ENCODE measurements at places on chromosomes 6 and 20.

DNA sequence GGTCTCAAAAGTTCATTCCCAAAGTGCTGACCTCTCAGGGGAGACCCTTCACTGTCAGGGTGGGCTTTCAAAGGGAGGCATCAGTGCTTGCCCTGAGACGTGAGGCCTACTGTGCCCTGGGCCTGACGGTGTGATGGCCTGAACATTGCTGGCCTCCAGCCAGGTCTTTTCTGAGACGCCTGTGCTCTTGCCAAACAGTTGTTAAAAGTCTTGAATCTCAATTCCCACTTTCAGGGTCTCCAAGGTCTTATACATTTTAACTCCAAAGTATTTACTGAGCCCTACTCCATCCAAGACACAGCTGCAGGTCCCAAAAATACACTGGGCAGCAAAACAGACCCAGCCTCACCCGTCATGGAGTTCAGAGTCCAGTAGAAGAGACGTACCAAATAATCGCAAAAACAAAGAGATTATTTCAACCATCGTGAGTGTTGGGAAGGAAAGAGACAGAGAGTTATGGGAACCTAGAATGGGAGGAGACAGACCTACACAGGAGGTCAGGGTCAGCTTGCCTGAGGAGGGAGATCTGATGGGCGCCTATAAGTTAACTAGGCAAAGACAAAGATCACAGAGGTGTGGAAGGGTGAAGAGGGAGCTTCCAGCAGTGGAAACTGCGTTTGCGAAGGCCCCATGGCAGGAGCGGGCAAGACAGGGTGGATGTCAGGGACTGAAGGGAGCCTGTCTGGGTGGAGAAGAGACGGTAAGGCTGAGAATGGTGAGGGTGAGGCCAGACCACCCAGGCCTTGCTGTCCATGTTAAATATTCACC, 446.3 kb downstream of the PREX1 start:
- DNase-seq, result no peak

DNA sequence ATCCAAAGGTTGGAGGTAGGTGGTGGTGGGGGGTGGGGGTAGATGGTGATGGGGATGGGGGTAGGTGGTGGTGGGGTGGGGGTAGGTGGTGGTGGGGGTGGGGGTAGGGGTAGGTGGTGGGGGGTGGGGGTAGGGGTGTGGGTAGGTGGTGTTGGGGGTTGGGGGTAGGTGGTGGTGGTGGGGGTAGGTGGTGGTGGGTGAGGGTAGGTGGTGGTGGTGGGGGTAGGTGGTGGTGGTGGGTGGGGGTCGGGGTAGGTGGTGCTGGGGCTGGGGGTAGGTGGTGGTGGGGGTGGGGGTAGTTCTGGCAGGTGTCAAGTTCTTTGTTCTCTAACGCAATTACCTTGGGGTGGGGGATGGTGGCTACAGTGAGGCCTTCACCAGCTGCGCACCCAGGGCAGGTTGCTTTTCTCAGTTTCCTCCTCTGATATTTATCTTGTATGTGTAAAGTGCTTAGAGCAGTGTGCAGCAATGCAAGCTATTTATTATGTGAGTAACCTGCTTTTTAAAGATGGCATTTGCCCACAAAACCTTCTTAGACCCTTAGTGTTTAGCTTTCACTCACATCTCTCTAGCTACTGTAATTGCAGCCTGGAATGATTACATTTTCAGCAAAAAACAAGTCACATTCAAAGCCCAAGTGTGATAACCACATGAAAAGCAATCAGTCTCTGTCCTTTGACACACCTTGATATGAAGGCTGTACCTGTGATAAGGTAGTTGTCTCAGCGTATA, 8.2 kb upstream of the CCDC167 start:
- no peak for DNase-seq

DNA sequence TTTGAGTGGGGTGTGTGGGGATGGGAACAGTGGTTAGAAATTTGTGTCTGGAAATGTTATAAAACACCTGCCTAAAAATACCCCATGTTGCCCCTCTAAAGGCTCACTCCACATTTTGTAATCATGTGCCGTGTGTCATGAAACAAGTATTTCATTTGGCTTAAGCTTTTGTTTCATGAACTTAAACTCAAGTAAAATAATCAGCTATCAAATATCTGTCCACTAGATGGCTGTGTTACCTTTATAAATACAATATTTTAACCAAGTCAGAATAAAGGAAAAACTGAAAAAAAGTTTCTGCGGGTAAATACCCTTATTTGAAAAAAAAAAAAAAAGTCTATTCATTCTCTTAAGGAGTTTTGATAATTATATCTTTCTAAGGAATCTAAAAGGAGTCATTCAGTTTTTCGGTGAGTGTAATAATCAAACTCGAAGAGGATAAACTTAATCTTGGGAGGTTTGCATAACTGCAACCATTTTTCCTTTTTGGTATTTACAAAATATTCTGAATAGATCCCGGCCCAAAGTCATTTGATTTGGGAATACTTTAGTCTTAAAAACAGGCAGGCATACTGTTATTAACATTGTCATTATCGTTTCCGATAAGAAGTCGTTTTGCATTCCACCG, 29.9 kb upstream of the MTRF1L start:
- no peak for DNase-seq

DNA sequence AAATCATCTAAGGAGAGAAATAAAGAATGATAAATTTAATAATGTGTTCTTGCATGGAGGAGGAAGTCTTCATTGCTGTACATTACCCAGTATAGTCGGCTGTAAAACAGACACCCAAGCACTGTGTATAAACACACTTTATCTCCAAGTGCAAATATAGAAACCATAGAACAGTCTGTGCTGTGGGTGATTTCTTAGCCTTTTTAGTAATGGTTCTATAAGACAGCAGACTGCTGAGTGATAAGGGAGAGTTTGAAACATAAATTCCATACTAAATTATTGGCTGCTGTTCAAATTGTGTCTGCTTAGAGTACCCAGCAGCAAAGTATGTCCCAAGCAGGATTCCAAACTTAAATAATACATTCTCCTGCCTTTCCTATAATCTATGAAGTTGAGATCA, 4.6 kb downstream of the FILIP1 start:
- DNase-seq, result no peak

- DNase-seq, result no peak
These were observed 208.1 kb downstream of the PLCB4 start for GRCh38 chr20:9276966-9277468.

DNA sequence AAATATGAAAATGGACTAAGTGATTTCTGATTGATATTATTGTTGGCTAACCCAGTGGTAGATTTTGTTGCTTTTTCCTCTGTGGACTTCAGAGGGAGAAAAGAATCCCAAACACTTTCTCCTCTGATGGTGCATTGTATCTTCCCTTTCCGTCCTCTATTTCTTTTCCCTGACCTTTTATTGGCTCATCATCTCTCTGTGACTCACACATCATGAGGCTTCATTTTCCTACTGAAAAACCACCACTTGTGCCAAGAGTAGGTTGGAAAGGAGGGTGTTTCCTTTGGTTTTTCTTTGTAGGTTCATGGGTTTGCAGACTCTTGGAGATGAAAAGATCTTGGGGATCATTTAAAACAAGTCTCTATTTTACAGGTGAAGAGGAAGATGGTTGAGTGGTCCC, 311.7 kb upstream of the JAG1 start:
- no peak for DNase-seq

DNA sequence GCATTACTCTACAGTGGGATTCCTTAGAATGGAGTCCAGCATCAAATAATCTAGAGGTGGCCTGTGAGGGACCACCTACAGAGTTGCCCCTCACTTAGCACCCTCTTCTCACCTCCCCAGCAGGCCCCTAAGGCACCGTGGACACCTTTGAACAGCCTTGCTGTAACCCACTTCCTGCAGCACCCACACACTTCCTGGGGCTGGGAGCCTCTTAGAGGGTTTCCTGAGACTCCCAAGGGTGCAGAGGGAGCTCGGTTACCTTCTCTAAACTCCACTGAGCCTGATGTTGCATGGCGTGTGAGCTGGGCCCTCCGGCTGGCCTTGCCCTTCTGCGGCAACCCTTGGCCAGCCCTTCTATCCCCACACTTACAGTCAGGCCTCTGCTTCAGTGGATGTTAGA, 7.3 kb upstream of the SIRPG start:
- DNase-seq, result no peak

- no peak for DNase-seq
These were observed 22.4 kb upstream of the RALY start for GRCh38 chr20:33971147-33971975.

DNA sequence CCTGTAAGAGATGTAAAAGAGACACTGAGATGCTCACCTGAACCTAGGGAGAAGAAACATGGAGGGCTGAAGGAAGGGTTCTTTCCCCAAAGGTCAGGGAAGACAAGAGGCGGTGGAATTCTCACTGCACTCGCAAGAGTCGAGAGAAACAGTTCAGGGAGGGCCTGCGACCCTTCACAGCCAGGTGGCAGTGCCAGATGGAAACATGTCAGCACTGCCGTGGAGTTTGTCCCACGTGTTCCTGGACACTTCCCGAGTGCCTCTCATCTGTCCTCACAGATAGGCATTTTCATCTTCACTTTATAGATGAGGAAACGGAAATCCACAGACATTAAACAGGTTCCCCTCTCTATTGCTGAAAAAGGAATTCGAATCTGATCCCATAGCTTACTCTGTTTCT, 70.4 kb upstream of the SYNJ2 start:
- DNase-seq, result no peak

DNA sequence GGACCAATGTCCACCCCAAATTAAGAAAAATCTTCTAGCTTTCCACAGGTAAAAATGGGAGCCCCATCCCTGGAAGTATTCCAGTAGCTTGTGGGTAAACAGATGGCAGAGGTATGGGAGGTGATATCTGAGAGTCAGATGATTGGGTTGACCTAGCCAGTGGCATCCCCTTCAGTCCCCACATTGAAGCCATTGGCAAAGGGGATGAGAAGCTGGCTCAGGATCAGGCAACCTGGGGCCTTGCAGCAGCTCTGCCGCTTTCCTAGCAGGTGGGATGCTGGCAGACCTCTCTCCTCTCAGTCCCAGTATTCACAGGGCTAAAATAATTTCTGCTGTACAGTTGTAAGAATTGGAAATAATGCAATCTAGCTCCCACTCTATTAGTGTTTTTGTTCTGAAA, 108.9 kb upstream of the KCNG1 start:
- no peak for DNase-seq

DNA sequence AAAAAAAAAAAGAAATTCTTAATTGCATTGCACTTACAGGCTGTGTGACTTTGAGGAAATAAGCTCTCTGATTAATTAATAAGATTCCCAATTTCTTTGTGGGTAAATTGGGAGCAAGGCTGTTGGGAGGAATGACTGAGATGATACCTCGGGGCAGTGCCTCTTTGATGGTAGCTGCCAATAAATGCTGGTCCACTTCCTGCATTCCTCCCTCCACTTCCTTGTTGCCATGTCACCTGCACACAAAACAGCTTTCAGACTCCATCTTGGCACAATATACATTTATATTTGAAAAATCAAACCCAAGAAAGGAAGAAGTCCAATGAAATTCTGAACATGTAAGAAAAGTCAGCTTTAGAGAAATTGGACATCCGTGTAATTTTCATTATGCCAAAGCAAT, 45.1 kb downstream of the MTHFD1L start:
- no peak for DNase-seq

DNA sequence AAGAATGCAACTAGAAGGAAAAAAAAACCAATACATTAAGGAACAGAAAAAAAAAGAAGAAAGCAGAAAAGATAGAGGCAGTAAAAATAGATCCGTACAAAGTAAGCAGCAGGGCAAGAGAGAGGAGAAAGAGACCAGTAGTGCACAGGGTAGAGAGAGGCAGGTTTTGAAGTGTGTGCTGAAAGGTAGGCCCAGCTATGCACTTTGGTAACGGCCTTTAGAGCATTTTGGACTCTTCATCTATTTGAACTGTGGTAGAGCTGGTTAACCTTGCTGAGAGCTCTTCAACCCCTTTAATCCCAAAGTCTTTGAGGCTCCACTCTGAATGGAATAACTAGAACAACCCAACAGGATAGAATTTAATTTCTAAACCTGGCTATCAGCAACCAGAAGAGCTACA, 45.2 kb downstream of the ADGRB3 start:
- DNase-seq, result no peak

- DNase-seq, result no peak
These were observed 678.1 kb downstream of the KIF16B start for GRCh38 chr20:15895126-15895525.

- no peak for DNase-seq
These were observed 40.4 kb downstream of the SNX5 start for GRCh38 chr20:17928211-17928611.

- no peak for DNase-seq
These were observed 107.1 kb upstream of the TSHZ2 start for GRCh38 chr20:52864916-52865605.

DNA sequence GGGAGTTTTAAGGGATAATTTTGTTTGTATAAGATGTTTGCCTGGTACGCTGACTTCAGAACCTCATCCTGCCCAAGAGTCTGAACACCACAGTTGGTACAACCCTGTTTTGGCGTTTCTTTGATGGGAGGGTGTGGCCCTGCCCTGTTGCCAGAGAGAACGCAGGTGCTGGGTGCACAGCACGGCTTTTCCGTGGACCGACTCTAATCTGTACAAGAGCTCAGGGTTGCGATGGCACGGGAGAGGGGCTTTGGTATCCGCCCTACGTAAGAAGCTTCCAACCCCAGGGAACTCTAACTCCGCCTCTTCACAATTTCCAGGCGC, 1.3 kb downstream of the CYP24A1 start:
- no peak for DNase-seq

GRCh38 chr6:113397236-113397635, 459.9 kb upstream of the MARCKS start:
- no peak for DNase-seq

DNA sequence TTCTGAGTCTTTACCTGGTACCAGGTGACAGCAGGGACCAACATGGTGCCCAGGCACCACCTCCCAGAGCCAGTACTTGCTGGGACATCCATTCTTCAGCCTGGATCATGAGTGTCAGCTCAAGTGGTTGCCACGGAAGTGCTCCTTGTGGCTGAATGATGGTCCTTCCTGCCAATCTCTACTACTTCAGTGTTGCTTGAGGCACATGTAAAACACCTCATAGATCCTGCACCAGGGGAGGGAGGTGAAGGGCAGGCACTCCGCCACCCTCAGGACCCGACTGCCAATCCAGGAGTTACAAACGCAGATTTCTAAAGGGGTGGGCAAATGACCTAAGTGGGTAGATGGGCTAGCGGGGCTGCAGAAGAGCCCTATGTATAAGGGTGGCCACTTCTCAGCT, 226.0 kb downstream of the PREX1 start:
- DNase-seq, result no peak

DNA sequence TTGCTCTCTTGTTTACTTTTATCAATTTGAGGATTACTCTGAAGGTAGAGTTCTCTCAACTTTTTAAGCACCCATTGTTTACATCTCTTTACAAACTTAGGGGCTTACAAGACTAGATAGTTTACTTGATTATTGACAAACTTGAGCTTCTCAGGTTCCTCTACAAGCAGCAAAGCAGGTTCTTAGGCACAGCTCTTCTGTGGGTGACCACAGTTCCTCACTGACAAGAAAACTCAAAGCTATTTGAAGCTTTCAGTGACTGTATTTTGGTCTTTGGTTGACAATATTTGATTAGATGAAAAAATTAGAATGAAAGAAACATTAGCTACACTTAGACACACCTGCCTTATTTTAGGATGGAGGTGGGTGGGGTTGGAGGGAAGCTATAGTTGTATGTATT, 327.3 kb upstream of the RUNX2 start:
- no peak for DNase-seq

All from stimulated activated CD8-positive, alpha-beta memory T cell treated with anti-CD3 and anti-CD28 coated beads, Interleukin-7, amount 100 ng/mL, for 1 hour (primary cell).